ENCODE measurements at places on chromosomes 3 and 15.

- DNase-seq: no peak
Measured at GRCh38 chr3:100427699-100428098, 26.4 kb downstream of the LNP1 start.

- DNase-seq: peak; percentile 25
Measured at GRCh38 chr3:189781415-189781814, 150.2 kb downstream of the TP63 start.

DNA sequence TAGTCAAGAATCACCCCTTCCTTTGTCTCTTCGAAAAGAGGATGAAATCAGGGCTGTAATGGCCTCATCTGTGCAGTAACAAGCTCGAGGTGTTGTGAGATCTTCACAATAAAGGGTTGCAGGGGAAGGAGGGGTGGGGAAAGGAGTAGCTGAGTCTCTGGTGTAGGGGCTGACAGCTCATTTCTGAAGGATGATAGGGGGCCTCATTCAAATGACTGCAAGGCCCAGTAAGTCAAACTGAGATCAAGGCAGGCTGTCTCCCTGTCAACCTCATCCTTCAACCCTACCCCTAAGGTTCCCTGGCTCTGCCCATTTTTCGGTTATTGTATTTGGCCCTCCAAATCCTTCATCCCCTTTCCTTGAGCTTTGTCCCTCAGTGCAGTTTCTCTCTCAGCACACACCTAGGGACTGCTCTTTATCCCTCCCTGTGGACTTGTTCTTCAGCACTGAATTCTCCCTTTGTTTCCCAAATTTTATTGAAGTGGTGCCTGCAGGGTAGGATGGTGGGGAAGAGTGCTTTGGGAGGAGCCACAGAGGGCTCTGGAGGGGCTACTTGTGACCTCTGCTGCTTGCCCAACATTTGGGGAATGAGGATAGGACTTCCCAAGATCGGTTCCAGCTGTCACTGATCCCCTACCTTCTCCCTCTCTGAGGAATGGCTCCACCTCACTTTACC, 38.1 kb downstream of the ZNF589 start:
- no peak for DNase-seq

GRCh38 chr3:24235121-24235520, 259.5 kb downstream of the THRB start:
- no peak for DNase-seq

- DNase-seq: no peak
Measured at GRCh38 chr3:71868876-71869275, 83.9 kb upstream of the PROK2 start.

DNA sequence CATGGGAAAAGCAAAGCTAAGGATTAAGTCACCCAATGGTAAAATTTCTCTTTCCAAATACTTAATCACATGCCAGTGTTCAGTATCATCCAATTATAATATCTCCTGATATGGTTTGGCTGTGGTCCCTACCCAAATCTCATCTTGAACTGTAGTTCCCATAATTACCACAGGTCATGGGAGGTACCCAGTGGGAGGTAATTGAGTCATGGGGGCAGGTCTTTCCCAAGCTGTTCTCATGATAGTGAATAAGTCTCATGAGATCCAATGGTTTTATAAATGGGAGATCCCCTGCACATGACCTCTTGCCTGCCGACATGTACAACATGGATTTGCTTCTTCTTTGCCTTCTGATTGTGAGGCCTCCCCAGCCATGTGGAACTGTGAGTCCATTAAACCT, 26.1 kb upstream of the NMB start:
- no peak for DNase-seq

GRCh38 chr3:128394033-128394432, 72.7 kb downstream of the DNAJB8 start:
- no peak for DNase-seq

DNA sequence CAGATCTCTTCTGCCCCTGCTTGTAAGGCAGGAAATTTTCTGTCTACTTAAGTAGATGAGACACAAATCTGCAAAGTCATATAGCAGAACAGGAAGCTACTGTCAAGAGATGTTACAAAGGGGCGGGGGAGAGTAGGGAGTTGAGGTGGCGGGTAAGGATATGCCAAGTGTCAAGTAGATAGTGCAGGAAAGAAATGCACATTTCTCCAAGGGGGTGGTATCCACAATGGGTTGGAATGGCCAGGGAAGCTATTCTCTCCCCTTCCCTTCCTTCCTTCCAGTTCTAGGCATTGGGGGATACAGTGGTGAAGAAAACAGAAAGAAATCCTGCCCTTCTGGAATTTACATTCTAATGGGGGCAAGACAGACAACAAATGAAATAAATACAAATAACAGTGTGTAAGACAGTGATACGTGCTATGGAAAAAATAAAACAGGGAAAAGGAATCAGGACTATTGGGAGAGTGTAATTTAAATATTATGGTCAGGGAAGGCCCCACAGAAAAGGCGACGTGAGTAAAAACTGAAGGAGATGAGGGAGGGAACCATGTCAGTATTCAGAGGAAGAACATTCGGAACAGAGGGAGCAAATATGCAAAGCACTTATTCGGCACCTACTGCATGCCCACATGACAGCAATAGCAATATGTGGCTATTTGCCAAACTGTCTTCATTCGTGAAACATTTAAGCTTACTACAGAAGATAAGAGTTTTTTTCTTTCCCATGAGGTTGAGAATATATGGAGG, 42.8 kb upstream of the RNU6-1 start:
- DNase-seq: no peak

Measured in renal cortex interstitium (tissue), 15 donors.